ENCODE measurements at places on chromosomes 7 and 10.

DNA sequence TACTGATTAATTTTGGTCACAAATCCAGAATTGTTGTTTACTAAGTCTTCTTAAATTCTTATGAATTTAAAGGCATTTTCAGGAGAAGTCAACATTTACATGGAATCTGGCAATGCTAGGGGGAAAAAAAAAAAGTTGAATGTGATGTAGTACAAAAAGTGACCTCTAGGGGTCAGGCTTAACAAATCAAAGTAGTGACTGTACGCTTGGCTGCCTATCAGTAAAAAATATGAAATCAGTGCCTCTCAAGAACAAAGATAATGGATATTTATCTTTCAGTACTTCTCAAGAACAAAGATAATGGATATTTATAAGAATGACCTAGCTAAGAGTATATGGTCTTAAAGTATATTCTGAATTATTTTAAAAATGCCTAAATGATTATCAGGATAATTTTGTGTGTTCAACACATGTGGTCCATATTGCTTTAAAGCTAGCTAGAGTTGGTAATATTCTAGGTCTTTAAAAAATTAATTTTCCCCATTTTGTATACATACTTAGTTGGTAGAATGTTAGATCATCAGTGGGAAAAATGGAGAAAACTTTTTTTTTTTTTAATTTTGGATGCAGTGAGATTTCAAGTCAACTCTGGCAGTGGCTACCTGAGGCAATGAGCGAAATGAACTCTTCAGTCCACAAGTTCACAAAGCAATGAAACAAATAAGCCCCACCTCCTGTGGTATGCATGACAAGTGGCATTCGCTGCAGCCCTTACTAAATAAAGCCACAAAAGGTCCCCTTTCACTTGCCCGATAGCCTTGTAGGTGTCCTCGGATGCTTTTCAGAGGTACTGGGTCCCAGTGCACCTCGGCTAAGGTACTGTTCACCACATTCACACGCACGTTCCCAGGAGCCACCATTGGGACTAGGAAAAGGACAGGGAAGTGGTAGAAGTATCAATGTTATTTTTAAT is 51.2 kb upstream of the LAMB4 start:
- no peak for DNase-seq

DNA sequence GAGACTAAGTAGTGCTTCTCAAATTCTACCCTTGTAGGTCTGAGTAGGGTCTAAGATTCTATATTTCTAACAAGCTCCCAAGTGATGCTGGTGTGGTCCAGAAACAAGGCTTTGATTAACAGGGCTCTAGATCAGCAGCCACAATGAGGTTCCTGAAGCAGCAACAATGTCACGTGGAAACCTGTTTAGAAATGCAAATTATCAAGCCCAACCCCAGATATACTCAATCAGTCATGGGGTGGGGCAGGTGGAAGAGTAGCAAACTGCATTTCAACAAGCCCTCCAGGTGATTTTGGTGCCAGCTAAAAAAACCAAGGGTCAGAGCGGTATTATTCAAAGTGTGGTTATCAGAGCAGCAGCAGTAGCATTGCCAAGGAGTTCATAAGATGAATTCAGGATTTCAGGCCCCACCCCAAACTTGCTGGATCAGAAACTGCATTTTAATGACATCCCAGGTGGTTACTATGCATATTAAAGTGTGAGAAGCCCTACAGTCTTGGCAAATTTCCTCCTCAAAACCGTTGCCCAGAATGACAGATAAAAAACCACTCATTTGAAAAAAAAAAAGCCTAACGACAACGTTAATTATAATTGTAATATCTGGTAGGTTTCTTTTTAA is 199.2 kb downstream of the AHR start:
- DNase-seq = no peak

DNA sequence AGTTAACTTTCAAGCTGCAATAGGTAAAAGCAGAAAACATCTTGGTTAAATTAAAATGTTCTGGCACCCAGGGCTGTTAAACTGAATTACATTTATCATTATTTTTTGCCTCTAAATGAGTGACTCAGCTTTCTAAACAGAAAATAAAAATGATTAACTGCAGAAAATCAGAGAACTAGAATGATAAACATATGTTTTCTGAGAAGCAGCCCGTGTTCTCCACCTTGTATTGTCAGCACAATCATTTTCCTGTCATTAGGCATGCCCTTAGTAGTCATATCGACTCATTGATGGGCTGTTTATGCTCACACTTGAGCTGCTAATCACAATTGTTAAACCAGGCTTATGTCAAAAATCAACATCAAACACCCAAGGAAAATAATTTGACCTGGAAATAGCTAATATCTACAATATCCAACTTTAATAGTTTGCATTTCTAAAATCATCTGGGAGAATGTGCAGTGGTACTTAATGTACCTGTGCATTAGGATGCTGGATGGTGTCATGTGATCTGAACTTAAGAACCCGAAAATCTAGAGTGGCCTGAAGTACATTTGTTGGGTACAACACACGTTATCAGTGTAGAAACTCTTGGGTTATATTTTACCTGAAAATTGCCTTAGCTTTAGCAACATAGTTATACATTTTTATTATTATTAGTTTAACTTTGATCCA is 2.3 kb downstream of the MDFIC start:
- DNase-seq = no peak

GRCh38 chr10:97338041-97338440 is 3.5 kb upstream of the FRAT2 start:
- no peak for DNase-seq

DNA sequence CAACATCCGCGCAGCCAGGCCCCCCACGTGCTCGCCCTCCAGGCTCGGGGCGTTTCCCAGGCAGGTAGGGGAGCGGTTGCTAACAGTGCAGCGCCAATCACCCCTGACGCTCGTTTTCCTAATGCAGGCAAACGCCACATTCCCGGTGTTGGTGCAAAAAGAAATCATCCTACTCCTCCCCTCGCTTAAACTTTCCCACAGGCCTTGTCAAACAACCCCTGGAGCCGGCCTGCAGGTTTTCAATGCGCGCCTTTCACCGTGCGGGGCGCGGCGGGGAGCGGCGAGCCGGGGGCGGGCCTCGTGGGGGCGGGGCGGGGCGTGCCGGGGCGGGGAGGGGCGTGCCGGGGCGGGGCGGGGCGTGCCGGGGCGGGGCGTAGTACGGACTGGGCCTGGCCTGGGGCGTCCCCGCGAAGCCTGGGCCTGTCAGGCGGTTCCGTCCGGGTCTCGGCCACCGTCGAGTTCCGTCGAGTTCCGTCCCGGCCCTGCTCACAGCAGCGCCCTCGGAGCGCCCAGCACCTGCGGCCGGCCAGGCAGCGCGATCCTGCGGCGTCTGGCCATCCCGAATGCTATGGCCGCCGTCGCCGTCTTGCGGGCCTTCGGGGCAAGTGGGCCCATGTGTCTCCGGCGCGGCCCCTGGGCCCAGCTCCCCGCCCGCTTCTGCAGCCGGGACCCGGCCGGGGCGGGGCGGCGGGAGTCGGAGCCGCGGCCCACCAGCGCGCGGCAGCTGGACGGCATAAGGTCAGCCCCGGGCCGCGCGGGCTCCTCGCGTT is at the start of gene ECHDC3:
Gene ECHDC3, plus strand, starts transcription at position 374 of the 770 bp plus-strand sequence. Its CDS starts 195 bp downstream, at position 569.
- peak; percentile 48 for DNase-seq

DNA sequence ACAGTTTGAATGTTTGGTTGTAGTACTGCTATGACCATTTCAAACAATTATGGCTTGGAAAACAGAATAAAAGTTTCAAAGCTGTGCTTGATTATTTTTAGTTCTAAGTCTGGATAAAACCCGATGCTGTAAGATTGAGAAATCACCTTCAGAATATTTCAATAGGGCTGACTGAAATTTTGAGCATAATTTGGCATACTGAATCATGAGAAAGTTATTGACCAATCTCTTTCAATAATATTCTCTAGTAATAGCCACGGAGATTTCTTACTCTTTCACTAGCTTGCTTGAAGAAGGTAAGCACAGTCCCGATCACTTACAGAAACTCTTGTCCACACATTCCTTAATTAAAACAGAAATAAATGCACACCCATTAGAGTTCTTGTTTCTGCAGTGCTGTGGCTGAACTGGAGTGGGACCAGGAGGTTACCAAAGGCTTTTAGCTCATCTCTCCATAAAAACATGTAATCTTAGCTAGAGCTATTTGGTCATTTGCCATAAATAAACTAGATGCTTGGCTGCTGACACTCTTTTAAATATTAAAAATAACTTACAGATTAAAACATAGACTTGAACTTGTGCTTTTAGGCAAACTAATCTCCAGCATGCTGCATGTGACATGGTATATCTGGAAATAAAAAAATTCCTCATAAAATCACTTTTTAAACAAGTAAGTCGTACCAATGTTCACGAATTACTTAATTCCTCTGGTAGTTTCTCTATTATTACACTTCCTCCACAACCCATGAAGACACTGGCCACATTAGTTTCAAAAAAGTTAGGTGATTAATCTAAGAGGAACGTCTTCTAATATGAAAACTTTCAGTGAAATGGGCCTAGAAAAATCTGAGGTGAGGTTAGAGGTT is 97.8 kb downstream of the AGMO start:
- no peak for DNase-seq

DNA sequence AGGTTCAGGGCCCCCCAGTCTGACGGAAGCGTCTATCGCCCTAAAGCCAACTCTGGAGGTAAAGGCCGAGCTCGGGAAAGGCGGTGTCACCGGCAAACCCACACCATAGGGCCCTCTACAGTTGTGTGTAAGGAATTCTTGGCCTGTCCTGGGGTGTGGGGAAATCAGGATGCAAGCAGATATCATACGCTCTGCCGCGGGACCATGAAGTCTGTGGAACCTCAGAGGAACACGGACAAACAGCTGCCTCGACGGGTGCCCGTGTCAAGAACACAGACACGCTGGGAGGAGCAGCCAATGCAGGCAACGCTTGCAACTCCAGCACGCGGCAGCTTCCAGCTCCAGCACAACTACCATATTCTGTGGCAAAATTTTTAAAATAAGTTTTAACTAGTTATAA is 157.9 kb downstream of the DIP2C start:
- DNase-seq = no peak

- no peak for DNase-seq
These were observed 46.6 kb upstream of the MKX start for GRCh38 chr10:27792216-27792615.

GRCh38 chr10:96397902-96398301 is 39.1 kb upstream of the OPALIN start:
- DNase-seq = no peak

- no peak for DNase-seq
These were observed 43.0 kb downstream of the PKD1L1 start for GRCh38 chr7:47905076-47905920.

DNA sequence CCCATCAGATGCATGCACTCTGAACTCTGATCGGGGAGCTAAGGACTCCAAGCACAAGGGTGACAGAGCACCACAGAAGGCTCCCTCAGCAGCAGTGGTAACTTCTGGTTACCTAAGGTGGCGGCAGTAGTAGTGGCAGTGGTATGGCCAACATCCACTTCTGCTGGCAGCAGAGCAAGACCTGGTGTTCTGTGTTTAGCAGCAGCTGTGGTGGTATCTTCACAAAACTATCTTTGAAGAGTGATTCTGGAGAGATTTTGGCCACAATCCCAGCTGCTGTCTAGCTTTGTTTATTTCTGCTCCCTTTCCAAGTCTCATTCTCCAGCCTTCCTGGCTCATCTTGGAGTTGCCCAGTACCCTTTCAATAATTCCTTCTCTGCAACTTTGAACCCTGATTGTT is 102.4 kb upstream of the LRGUK start:
- no peak for DNase-seq

- DNase-seq = no peak
These were observed 260.2 kb upstream of the BMPER start for GRCh38 chr7:33645104-33645503.

GRCh38 chr7:22543169-22543568 is 43.2 kb upstream of the STEAP1B start:
- no peak for DNase-seq

DNA sequence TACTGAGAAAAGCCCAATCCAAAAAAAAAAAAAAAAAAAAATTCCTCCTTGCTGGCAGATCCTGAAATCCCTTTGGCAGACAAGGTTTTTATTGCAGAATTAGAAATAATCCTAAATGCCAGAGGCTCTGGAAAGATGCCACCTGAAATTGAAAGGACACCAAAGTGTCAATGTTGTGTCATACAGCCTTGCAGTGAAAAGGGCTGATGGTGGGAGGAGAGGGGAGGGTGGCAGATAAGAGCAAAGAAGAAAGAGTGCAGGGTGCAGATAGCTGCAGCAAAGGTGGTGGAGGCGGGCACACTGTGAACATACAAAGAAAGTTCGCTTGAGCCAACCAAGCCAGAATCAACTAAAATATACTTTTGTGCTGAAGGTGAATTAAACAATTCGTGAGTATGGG is 8.2 kb upstream of the OPTN start:
- no peak for DNase-seq

GRCh38 chr10:69364232-69364940 is 52.3 kb downstream of the TACR2 start:
- no peak for DNase-seq

GRCh38 chr7:98493030-98493778 is 92.3 kb upstream of the BAIAP2L1 start:
- DNase-seq = no peak

DNA sequence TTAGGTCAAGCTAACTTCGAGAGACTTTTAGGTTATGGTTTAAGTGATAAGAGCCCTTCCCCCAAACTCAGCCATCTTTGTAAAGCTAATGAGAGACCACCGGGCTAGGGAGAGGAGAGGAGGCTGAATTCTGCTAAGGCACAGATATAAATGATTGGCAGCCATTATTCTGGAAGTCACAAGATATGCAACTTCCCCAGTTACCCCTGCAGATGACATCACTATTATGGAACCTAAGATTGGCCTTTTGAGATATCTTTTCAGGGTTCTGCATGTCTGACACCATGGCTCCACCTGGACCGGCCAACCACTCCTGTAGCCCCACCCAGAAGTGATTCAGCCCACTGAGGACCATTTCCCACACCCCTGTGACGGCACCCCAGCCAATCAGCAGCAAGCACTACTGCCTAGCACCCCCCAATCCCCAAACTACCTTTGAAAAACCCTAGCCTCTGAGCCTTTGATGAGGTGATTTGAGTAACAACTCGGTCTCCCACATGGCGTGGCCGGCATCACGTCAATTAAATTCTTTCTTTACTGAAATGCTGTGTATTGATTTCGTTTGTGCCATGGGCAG is 14.4 kb downstream of the VIPR2 start:
- no peak for DNase-seq

- DNase-seq = no peak
These were observed 50.9 kb downstream of the TPK1 start for GRCh38 chr7:144784943-144785342.

DNA sequence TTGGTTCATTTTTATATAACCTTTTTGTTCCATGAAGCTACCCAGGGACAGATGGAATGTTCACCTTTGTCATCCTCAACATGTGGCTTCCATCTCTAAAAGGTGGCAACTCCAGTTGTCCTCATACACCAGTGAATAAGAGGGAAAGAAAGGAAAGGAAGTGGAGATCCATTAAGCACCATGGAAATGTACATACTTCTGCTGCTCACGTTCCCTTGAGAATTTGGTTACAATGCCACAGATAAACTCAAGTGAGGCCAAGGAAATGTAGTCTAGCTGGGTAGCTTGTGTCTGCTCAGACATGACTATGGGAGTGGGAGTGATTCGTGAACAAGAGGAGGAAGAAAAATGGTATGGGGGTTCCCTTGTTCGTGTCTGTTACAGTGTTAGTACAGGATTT is 237.1 kb upstream of the FAM3C start:
- DNase-seq = no peak

- DNase-seq = peak; percentile 13
These were observed 25.5 kb downstream of the PRR15 start for GRCh38 chr7:29588900-29589696.

GRCh38 chr10:43409385-43410109 is 561 bp upstream of the HNRNPF start:
- peak; percentile 77 for DNase-seq
